ENCODE measurements at places on chromosomes 1 and 21.

- DNase-seq: no peak
These were observed 126.7 kb downstream of the CAMTA1 start for GRCh38 chr1:6911974-6912373.

GRCh38 chr1:48182439-48182838 is 40.1 kb upstream of the SLC5A9 start:
- DNase-seq: no peak

GRCh38 chr1:228867108-228867950 is 132.1 kb downstream of the RHOU start:
- DNase-seq: no peak

DNA sequence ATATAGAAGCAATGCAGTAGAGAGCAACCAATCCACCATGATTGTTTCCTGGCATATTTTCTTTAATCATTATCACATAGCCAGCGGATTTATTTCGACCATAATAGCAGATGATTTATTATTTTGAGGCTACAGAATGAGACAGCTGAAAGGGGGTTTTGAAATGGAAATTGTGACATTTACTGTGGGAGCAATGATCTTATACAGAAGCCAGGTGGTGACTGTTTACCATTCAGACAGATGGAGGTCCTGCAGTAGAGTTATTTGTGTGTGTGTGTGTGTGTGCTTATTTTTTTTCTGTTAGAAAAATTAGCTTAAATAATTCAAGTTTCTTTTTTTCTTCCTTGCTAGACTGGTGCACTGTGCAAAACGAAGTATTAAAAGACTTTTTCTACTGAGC is 1784.5 kb downstream of the MRPL39 start:
- no peak for DNase-seq

DNA sequence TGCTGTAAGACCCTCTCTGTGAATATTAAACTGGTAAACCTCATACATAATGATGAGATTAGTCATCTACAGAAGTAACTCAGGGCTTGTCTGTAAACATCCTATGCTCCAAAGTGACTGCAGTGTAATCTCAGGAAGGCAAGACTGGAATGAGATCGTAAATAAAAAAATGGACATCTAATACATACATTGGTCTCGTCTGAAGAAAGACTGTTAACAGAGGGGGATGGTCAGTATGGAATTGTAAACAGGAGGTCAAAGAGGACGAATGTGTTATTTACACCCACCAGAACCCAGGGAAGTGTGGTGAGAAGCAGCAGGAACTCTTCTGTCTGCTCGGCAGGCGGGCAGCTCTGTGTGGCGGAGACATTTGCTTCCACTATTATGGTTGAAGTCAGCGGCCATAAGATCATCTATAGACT is 51.4 kb downstream of the DISC1 start:
- DNase-seq: no peak

DNA sequence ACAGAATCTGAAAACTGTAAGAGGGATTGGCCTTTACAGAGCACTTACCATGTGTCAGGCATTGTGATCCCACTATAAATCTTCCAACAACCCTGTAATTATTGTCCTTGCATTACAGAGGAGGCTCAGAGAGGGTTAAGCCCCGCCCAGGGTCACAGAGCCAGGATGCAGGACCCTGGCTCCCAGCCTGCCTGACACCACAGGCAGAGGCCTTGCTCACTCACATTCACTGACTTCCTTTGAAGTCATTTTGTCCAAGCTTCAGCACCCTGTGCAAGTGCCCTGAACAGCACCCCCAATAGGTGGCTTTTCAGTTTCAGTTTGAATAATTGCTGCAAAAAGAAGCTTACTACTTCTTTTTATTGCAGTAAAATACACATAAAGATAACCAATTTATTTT is 256.8 kb upstream of the NFIA start:
- no peak for DNase-seq

DNA sequence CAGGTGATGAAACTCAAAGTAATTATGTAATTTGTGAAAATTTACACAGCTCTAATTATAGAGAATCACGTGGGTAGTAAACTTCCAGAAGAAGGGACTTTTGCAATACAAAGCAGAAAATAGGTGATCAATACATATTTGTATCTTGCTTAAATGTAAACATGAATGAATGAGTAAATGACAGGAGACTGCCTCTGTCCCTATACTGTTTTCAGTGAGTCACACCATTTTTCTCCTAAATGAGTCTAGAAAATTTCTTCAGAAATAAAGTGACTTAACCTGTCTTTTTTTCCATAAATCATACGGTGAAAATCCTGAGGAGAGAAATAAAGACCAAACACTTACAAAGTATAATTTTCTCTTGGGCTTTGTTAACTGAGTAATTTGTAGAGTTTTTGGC is 11.9 kb downstream of the RAP1A start:
- DNase-seq: no peak

- no peak for DNase-seq
These were observed 130.7 kb upstream of the TNR start for GRCh38 chr1:175874081-175874480.

DNA sequence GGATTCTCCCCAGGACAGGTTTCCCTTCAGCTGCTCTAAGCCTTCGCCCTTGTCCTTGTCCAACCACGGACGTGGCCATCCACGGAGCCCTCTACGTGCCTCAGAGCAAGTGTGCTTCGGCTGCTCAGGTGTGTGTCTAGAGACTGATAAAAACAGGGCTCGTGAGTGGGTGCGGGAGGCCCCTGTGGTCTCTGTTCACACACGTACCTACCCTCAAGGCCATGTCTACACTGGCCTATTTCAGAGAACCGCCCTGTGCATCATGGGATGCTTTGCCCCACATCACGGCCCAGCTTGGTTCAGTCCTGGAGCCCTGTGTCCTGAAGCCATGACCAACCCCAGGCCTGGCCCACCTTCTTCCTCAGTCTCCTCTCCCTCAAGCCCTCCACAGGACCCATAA is 24.6 kb upstream of the RUNX3 start:
- DNase-seq: no peak
